ENCODE measurements at places on chromosomes 7 and 10. TPM values are rescaled to one million over a fixed set of nuclear protein-coding genes. Genes with fewer than 3 reads are reported as not detected.
A peak's percentile ranks its signal among the peaks of the same experiment; 100 is the strongest.

PRR15 gene
- total RNA-seq: not detected

LRRC4 gene
- 0.57 TPM for total RNA-seq

CFAP69 gene
- total RNA-seq: 1.6 TPM

ITGA8 gene
- total RNA-seq: not detected

OR2A1 gene
- not detected for total RNA-seq

CAMK2B gene
- total RNA-seq: 0.31 TPM

DNA sequence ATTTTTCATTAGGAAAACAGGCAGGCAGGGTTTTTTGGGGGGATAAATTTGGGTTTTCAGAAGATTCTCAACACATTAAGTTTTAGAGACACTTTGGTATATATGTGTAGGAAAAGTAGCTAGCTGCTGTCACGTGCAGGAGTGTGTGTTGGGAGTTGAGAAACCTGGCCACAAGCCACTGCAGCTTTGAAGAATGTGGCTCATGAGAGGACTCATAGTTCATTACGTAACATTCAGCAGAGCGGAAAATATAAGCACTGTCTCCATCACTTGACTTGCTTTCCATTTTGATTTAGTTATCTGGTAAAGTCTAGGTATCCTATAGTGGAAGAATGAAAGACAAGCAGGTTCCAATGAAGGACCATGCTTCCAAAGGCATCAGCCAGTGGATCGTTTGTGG is 31.2 kb downstream of the SMNDC1 start:
- peak overlapping the region; percentile 1 for H3K4me3 ChIP-seq
- H3K27ac ChIP-seq: peak overlapping the region; percentile 93
- no peak for DNase-seq
- H3K36me3 ChIP-seq: peaks cover 2% of the 10 kb centered on the region

- DNase-seq: no peak
- H3K4me3 ChIP-seq: no peak overlapping the region
- H3K36me3 ChIP-seq: no peaks in the 10 kb centered on the region
- peaks cover 19% of the 10 kb centered on the region for H3K27me3 ChIP-seq
- no peaks in the 10 kb centered on the region for H3K4me1 ChIP-seq
Measured at GRCh38 chr7:134589491-134589941, 40.6 kb downstream of the AKR1B15 start.

DNA sequence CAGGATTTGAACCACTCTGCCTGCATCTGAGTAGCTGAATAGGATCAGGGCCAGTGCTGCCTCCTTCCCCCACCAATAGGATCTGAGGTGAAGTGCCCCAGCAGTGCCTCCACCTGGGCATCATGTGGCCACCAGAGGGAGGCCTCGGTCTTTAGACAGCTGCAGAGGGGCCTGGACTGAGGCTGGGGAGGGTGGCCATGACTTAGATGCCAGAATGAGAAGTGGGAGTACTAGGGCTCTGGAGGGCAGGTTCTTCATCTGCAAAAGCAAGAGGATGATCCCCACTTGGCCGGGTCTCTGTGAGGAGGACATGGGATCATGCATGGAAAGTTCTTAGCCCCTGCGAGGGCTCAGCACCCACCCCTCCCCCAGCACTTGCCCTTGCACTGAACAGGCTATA is 56.9 kb downstream of the NEUROG3 start:
- peaks cover 17% of the 10 kb centered on the region for H3K27me3 ChIP-seq
- no peak overlapping the region for H3K4me3 ChIP-seq
- no peak for DNase-seq
- H3K4me1 ChIP-seq: peaks cover 6% of the 10 kb centered on the region
- no peak overlapping the region for H3K27ac ChIP-seq
- H3K36me3 ChIP-seq: peaks cover 9% of the 10 kb centered on the region

GRCh38 chr10:130121486-130122079 is 11.0 kb upstream of the C10orf143 start:
- peaks cover 11% of the 10 kb centered on the region for H3K27me3 ChIP-seq
- H3K27ac ChIP-seq: no peak overlapping the region
- no peak for DNase-seq
- H3K36me3 ChIP-seq: no peaks in the 10 kb centered on the region
- no peak overlapping the region for H3K4me3 ChIP-seq

GRCh38 chr7:30200591-30200990 is 65.8 kb downstream of the MTURN start:
- no peak overlapping the region for H3K4me3 ChIP-seq
- H3K27ac ChIP-seq: no peak overlapping the region
- H3K4me1 ChIP-seq: peaks cover 3% of the 10 kb centered on the region
- H3K36me3 ChIP-seq: peaks cover 1% of the 10 kb centered on the region
- DNase-seq: no peak

- H3K4me3 ChIP-seq: no peak overlapping the region
- H3K27me3 ChIP-seq: no peaks in the 10 kb centered on the region
- peaks cover 3% of the 10 kb centered on the region for H3K36me3 ChIP-seq
- no peak for DNase-seq
- peaks cover 2% of the 10 kb centered on the region for H3K4me1 ChIP-seq
- no peak overlapping the region for H3K27ac ChIP-seq
Measured at GRCh38 chr7:135121868-135122267, 26.0 kb upstream of the TMEM140 start.

DNA sequence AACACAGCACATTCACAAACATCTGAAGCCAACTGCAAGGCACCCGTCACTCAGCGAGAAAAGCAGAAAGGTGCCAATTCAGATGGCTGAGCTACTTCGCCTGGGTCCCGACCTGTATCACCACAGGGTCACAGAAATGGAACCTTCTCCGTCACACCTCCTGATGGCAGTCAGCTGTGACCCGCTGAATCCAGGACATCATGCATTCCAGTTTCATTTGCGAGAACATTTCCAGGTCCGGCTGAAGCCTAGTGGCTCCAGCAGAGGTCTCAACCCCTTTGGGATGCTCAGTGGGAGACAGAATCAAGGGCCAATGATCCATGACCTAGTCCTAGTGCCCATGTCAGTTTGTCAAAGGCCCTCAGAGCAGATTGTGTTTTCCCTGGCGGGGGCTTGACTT is 193.6 kb upstream of the KLF14 start:
- peak overlapping the region; percentile 87 for H3K4me3 ChIP-seq
- no peak overlapping the region for H3K27ac ChIP-seq
- H3K36me3 ChIP-seq: peaks cover 14% of the 10 kb centered on the region
- peaks cover 70% of the 10 kb centered on the region for H3K4me1 ChIP-seq

DNA sequence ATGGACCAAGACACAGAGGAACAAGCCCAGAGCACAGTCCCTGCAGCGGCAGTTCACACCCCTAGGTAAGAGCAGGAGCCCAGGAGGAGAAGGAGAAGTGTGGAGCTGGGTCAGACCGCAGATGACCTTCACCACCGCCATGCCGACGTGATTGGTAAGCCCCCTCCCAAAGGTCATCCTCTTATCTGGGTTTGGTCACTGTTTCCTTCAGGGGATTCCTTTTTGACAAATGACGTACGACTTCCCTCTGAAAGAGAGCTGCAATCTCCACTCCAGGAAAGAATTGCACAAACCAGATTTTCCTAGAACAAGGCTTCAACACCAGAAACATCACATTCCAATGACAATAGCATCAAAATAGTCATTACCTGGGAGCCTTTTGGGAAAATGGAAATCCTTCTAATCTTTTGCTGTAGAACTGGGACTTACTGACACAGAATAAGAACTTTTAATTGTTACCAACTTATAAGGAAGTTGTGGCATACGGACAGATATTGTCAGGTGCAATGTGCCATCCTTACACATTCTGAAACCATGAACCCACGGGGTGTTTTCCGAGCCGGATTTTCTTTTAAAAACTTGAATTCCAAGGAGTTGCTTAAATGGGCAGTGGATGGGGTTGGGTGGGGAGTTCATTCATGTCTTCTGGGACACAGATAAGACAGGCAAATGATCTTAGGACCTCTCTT is 20.8 kb upstream of the ADAM12 start:
- no peaks in the 10 kb centered on the region for H3K4me1 ChIP-seq
- no peaks in the 10 kb centered on the region for H3K36me3 ChIP-seq
- DNase-seq: no peak
- H3K27ac ChIP-seq: no peak overlapping the region

DNA sequence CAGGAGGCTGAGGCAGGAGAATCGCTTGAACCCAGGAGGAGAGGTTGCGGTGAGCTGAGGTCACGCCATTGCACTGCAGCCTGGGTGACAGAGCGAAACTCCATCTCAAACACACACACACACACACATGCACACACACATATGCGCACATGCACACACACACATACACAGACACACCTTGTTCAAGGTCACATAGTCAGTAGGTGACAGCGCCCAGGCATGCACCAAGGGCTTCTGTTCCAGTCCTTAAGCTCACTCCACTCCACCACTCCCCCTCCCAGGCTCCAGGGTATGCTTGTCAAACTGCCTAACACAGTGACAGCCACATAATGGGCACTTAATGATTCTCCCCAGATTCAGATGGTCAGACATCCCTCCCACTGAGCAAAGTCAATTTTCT is 37.0 kb downstream of the KCNMA1 start:
- H3K27me3 ChIP-seq: peaks cover 38% of the 10 kb centered on the region
- H3K4me3 ChIP-seq: no peak overlapping the region
- no peak overlapping the region for H3K27ac ChIP-seq
- no peaks in the 10 kb centered on the region for H3K36me3 ChIP-seq
- peaks cover 6% of the 10 kb centered on the region for H3K4me1 ChIP-seq

DNA sequence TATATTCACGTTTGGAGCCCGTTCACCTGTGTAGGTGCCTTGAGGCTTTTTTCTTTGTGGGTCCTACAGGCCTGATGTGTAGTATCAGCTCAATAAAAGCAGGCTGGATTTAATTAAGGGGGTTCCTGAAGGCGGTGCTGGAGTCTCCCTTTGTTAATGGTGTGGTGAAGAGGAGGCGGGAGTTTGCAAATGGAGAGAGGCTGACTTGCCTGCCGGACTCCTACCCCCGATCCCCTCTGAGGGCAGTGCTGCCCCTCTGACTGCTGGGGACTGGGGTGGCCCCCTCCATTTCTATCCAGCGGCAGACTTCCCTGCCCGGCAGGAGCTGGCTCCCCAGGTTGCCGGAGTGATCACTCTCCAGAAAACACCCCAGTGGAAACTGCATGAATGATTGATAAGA is 45.1 kb downstream of the ZMIZ1 start:
- H3K4me1 ChIP-seq: peaks cover 58% of the 10 kb centered on the region
- peak overlapping the region; percentile 89 for H3K27ac ChIP-seq

GRCh38 chr10:116168329-116168728 is 104.7 kb downstream of the GFRA1 start:
- H3K4me3 ChIP-seq: no peak overlapping the region
- no peaks in the 10 kb centered on the region for H3K36me3 ChIP-seq
- no peaks in the 10 kb centered on the region for H3K4me1 ChIP-seq
- H3K27me3 ChIP-seq: no peaks in the 10 kb centered on the region
- no peak for DNase-seq
- no peak overlapping the region for H3K27ac ChIP-seq

DNA sequence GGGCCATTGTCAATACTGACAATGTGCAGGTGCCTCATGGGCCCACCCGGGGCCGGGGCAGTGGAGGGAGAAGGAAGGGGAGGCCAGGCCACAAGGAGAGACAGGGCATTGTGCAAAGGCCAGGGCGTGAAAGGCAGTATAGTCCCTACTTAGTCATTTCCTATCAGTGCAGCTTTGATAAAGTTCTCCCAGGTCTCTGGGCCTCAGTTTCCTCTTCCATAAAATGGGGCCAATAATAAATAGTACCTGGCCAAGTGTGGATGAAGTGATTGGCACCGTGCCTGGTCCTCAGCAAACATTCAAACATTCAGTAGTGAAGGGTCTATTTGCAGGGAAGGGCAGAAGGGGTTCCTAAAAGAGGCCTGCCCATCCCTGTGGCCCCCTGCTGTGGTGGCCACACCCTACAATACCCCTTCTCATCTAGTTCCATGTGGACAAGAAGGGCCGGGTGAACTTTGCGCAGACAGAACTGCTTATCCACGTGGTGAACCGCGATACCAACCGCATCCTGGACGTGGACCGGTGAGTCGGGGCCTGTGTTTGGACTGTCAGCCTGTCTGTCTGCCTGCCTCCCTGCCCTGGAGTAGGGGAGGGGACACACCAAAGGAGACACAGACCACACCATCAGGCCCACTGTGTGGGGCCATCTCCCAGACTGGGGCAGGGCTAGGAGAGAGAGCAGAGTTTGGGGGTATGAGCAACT is 36.9 kb upstream of the VSIR start:
- H3K36me3 ChIP-seq: peaks cover 4% of the 10 kb centered on the region
- H3K27me3 ChIP-seq: no peaks in the 10 kb centered on the region
- H3K4me1 ChIP-seq: peaks cover 7% of the 10 kb centered on the region
- H3K4me3 ChIP-seq: no peak overlapping the region
- no peak for DNase-seq

DNA sequence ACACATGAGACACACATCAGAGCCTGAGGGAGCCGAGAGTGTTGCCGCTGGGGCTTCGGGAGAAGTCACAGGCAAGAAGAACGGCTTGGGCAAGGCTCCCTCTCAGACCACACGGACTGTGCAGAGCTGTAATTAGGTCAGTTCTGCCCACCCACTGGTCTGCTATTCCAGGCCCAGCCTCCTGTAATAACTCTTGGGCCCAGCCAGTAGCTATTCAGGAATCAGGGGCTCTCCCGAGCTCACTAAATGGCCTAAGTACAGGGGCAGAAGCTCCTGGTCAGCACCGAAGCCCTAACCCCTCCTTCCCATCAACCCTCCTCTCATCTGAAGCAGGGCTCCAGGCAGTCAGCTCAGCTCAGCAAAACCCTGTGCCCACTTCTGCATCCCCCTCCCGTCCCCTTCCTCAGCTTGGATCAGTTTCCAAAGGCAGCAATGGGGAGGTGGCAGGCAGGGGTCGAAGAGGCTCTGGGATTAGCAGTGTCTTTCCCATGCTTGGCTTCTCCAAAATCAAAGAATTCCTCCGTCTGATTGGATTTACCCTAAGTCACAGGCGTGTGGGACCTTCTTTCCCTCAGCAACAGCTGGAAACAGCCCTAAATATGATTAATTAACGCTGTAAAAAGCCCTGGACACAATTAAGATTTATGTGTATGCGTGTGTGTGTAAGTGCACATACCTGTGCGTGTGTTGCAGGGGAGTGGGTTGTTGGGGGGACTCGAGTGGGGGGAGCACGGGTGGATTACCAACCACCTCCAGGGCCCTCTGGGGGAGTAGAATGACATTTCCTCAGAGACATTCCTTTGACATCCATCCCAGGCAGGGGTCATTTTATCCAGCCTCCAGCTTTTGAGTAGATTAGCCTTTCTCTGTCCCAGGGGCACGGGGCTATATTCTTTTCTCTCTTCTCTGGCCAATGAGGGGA is 48.4 kb upstream of the BTRC start:
- H3K4me1 ChIP-seq: peaks cover 8% of the 10 kb centered on the region
- peaks cover 92% of the 10 kb centered on the region for H3K27me3 ChIP-seq
- peaks cover 19% of the 10 kb centered on the region for H3K36me3 ChIP-seq
- H3K27ac ChIP-seq: no peak overlapping the region
- DNase-seq: no peak
- no peak overlapping the region for H3K4me3 ChIP-seq

GRCh38 chr10:109183366-109183765 is 739.9 kb downstream of the XPNPEP1 start:
- no peak overlapping the region for H3K27ac ChIP-seq
- H3K4me1 ChIP-seq: no peaks in the 10 kb centered on the region
- H3K4me3 ChIP-seq: no peak overlapping the region

DNA sequence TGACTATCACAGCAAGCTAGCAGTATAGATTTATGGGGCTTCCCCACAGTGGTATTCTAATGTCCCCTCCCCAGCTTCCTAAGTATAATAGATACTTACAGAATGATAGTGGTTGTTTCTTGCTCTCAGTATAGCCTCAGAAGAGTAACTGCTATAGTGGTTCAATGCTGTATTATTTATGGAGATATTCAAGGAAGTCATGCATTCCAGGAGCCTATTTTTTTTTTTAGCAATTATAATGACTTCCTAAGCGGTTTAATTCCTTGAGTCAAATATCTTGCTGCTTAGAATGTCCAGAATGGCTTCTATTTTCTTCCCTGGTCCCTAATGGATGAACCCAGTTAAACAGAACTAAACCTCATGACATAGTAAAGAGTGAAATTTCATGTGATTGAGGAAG is 451.5 kb upstream of the SEMA3D start:
- H3K36me3 ChIP-seq: no peaks in the 10 kb centered on the region
- no peak for DNase-seq
- no peaks in the 10 kb centered on the region for H3K4me1 ChIP-seq
- H3K27ac ChIP-seq: no peak overlapping the region
- no peak overlapping the region for H3K4me3 ChIP-seq

Data from T-helper 17 cell (primary cell).